ENCODE measurements at places on chromosomes 12 and 14.

DNA sequence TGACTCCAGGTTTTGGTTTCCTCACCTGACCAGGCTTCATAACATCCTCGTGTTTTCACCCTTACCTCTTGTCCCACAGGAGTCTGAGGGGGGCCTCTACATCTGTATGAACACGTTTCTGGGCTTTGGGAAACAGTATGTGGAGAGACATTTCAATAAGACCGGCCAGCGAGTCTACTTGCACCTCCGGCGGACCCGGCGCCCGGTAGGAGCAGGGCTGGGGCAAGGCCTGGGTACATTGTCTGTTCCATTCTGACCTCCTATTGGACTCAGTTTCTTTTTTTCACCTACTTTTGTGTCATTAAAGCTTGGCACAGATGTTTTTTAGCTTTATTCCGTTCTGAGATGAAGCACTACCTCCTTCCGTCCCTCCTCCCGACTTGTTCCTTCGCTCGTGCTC is 3.4 kb downstream of the USP5 start:
- no peak for DNase-seq

DNA sequence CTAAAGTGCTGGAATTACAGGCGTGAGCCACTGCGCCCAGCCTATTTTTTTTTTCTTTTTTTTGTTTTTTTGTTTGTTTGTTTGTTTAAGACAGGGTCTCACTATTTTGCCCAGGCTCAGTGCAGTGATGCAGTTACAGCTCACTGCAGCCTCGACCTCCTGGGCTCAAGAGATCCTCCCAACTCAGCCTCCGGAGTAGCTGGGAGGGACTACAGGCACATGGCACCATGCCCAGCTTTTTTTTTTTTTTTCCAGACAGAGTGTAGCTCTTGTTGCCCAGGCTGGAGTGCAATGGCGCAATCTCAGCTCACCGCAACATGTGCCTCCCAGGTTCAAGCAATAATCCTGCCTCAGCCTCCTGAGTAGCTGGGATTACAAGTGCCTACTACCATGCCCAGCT is 5.8 kb upstream of the ITFG2 start:
- DNase-seq, result no peak

DNA sequence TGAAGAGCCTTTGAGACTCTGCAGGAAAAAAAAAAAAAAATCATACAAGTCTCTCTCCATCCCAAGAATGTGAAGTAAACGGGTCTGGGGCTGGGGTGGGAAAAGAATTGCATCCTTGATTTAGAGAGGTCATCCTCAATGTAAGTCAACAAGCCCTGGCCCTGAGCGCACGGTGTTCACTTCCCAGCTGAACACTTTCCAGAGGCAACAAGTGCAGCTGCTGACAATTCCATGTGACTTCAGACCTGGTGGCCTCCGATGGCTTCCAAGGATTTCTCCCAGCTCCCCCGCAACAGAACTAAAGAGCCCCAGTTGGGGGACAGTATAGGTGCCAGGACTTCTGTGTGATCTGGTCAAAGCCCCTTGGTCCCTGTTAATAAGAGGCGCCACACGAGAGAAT is 2.4 kb downstream of the RILPL1 start:
- no peak for DNase-seq

DNA sequence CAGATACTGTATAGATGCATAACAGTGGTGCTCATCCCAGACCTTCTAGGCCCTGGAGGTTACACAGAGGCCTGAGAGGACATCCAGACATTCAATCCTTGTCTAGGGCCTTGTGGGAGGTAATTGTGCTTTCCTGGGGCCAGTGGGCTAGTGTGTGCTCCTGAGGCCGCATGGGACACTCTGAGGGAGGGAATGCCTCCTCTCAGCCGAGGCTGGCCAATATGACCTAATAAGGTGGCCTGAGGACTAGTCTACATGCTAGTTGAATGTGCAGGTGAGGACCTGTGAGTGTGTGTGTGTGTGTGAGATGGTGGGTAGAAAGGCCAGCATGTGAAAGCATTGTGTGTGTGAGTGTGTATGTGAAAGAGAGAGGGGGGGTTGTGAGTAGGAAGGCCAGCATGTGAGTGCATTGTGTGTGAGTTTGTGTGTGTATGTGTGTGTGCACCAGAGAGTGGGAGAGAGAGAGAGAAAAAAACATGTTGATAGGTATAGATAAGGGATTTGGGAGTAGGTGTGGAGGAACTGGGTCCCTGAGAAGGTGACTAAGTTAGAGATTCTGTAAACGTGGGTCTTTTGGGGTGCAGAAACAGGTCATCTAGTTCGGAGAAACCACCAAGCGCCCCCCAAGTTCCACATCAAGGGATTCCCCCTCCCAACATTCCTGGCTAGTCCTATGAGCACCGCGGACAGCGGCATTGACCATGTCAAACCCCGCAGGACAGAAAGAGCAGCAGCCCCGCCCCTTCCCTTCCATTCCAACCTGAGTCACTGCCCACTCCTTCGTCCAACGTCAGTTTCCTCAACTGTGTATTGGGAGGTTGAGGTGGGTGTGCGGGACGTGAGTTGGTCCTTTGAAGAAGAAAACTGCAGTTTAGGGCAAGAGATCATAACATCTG is 9.7 kb upstream of the KRT81 start:
- DNase-seq, result no peak

DNA sequence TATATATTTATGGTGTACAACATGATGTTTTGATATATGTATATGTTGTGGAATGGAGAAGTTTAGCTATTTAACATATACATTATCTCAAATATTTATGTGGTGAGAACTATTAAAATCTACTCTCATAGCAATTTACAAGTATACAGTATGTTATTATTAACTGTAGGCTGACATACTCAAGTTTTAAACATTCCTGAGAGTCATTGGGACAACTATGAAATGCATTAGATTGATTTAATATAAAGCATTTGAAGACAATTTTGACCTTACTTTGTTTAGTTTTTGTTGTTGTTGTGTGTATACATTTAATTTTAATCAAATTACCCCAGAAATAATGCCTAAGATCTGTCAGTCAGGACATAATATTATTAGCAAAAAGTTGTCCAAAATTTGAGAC is 99.5 kb downstream of the LRRK2 start:
- DNase-seq, result no peak

DNA sequence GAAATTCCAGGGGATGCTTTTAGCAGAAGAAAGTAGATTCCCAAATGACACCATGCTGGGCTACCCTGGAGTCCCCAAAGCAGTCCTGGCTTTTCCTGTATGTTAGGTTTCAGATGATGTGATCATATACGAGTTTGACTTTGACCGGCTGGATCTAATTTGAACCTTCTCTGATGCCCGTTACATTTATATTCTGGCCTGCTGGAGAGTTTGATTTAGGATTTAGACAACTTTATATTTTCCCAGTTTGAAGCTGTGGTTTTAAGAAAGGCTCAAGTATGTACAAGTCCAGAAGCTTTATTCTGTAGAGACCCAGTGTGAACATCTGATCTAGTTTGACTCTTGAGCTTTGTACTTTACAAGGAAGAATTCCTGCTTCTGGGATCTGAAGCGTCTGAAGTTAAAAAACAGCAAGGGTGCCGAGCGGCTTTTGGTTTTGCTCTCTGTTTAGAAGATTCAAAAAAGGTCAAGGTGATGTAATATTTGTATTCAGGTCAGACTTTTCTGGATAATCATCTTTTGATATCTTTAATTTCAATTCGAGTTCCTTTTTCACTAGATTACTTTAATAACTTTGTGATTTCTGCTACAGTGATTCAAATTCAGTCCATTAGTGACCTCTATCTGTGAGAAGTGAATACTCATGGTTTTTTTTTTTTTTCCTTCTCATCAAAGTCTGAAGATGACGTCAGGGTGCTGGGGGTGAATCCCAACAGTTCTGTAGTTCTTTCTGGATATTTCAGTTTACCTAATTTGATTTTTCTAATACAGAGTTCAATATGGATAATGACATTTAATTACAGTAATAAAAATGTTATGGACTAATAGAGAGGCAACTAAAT is 6.3 kb downstream of the FLRT2 start:
- no peak for DNase-seq

DNA sequence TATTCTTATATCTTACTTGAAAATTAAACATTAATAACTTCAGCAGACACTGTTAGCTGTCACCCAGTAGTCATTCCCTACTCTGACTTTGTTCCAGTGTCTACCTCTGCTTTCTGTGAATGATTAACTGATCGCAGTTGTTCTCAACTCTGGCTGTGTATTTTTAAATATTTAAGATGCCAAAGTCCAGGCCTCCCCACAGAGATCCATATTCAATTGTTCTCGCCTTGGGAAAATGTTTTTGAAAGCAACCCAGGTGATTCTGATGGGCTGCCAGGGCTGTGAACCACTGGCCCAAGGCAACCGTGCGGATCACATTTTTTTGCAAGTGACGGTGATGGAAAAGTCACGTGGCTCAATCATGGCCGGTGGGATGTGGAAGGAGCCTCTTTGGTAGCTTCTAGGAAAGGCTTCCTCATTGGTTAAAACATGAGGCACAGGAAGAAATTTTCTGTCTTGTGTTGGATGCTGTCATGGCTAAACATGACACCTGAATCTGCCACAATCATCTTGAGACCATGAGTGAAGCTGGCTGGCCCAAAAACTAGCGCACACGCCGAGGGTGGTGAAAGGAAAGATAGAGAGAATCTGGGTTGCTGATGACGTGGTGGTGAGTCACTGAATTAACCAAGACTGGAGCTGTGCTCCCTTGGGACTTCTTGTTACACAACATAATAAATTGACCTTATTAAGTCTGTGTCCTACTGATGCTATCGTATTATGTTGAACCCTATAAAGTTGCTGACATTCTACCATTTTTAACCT is 37.2 kb downstream of the RDH12 start:
- DNase-seq, result peak; percentile 19

GRCh38 chr14:99944241-99944651 is 121.0 kb upstream of the EVL start:
- no peak for DNase-seq

- DNase-seq, result no peak
Observed at GRCh38 chr12:79988368-79988767, 53.5 kb upstream of the PPP1R12A start.

GRCh38 chr14:105012171-105012985 is 8.5 kb downstream of the CDCA4 start:
- DNase-seq, result no peak

- no peak for DNase-seq
Observed at GRCh38 chr12:120940799-120941198, 36.6 kb upstream of the SPPL3 start.

DNA sequence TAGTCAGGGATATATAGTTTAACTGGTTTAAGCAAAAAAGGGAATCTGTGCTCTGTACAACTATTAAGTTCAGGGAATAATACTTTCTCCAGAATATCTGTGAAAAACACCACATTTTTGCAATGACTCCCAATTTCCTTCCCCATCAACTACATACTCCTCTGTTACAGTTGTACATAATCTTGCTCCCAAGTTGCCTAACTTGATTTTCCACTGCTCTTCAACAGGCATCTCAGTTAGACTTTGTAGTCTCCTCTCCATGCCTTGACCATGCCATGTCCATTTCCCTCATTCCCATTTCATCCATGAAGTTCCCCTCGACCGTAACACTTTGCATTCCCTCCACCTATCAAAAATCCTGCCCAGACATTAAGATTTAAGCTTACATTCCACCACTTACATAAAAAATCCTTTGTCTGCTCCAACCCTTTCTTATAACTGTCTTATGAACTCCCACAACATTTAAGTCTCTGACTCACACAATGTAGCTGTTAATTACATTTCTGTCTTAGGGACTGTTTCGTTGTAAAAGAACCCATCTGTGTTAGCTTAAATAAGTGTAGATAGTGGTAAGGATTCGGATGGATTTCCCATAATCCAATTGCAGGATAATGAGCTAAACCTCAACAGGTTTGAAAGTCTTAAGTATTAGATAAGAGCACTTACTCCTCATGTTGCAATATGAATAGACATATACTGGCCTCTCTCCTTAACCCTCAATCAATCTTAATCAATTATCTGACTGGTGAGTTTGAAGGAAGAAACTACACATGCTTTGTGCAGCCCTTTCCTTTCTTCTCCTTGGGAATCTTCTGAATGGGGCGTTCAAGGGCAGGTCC is 156.5 kb downstream of the PAWR start:
- DNase-seq, result no peak

DNA sequence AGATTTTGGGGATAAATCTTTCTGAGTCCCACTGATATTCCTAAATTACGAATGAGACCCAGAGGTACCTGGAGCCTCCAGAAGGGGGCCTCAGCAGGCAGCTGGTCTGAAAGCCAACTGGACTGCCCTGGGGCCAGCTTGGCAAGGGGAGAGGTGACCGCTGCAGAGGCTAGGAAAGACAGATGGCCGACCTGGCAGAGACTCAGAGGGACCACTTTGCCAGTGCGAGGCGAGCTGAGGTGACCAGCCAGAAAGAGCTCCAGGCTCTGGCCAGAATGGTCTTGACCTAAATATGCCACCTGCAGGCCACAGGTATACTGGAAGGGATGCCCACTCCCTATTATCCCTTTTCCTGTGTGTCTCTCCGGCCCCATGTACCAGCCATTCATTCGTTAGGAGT is 256.8 kb upstream of the GARIN6 start:
- DNase-seq, result no peak

DNA sequence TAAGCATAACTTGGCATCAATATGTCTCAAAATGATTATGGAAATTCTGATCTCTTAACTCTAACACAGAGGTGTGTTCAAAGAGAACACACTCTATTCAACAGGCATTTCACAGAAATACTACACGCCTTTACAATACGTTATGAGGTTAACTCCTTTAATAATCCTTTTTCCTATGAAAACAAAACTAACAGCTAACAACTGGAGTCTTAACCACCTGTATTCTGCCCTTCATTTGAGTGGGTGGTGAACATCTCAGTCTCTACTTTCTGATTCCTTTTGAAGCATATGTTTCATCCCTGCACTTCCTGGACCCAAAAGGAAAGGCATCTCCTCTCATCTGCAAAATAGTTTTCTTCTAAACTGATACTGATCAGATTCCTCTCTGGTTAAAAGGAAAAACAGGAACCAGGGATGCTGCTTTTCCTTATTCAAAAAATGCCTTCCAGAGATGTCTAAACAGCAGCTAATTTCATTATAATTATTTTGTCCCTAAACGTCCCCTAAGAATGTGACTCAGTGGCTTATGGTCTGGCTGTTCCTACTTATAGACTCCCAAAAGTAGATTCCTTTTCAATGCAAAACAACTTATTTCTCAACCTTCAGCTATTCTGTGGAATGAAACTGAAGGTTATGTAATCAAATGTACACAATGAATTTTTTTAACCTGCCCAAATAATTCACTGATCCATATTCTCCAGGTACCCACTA is 24.1 kb downstream of the ITPR2 start:
- DNase-seq, result no peak

- no peak for DNase-seq
Observed at GRCh38 chr12:115451780-115452736, 768.1 kb upstream of the TBX3 start.

GRCh38 chr14:99562856-99563748 is 40.9 kb downstream of the CCDC85C start:
- no peak for DNase-seq

DNA sequence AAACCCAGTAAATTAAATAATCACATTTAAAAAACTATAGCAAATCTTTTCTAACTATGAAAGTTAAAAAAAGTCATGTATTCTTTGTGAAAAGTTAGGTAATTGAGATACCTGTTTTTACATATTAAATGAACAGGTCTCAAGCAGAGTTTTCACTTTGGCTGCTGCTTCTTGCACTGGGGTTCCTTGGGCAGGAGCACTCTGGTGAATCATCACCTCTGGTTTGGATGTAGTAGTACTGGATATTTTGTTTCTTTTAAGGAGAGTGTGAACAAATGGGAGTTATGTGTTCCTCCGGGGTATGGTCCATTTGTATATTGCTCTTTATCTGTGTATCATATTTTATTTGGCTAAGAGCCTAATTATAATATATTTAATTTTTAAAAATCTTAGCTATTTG is 82.7 kb downstream of the FUT8 start:
- DNase-seq, result no peak

- DNase-seq, result no peak
Observed at GRCh38 chr12:68319988-68320623, 12.1 kb downstream of the MDM1 start.

Data from NCI-H1436 treated with DMSO at 0.1 percent for 48 hours (cell line).